Bronchial epithelial cell (primary cell): ENCODE measurements at places on chromosomes 6 and 20. TPM values are rescaled to one million over a fixed set of nuclear protein-coding genes. Genes with fewer than 3 reads are reported as not detected.
A peak's percentile ranks its signal among the peaks of the same experiment; 100 is the strongest.

DLK2 gene
- total RNA-seq = 4.1 and 8.2 TPM in 2 replicates

DNA sequence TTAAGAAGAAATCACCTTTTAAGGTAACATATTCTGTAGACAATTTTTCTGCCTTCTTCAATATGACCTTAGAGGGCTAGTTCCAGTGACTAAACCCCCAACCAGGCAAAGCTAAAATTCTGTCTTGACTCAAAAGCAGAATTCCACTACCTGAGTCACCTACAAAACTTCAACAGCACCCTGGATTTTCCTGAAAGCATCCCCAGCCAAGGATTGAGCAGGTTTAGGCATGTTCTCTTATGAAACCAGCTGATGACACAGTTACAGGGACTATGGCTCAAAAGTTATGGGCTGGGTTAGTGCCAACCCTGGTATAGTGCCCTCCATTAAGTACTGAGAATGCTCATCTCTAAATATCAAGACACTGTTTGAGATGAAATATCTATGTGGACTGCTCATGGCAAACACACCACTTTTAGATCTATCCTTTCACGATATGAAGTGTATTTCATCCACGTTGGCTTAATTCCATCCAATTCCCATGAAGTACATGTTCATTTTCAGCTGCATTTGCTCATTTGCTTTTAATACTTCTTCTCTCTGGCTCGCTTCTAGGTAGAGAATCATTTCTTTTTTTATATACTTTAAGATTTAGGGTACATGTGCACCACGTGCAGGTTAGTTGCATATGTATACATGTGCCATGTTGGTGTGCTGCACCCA is 53.6 kb upstream of the TNFAIP3 start:
- DNase-seq = peak; percentile 100

HSPA12B gene
- not detected in 2 replicates for total RNA-seq

DNA sequence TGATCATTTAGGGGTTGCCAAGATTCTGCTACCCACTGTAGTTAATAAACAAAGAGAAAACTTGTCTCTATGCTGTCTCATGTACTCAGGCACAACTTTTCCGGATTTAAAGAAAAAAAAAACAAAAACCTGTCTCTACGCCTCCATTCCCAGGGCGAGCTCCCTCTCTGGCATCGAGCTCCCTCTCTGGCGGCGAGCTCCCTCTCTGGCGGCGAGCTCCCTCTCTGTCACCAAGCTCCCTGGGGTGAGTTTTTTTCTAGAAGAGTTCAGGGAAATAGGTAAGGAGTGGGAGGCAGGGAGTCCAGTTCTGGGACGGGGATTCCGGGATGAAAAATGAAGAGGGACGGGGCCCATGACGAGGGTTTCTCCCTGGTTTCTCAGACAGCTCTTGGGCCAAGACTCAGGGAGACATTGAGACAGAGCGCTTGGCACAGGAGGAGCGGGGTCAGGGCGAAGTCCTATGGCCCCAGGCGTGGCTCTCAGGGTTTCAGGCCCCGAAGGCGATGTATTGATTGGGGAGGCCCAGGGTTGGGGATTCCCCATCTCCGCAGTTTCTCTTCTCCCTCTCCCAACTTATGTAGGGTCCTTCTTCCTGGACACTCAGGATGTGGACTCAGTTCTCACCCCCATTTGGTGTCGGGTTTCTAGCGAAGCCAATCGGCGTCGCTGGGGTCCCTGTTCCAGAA is 16.5 kb upstream of the HLA-A start:
- peak; percentile 27 for DNase-seq

DNA sequence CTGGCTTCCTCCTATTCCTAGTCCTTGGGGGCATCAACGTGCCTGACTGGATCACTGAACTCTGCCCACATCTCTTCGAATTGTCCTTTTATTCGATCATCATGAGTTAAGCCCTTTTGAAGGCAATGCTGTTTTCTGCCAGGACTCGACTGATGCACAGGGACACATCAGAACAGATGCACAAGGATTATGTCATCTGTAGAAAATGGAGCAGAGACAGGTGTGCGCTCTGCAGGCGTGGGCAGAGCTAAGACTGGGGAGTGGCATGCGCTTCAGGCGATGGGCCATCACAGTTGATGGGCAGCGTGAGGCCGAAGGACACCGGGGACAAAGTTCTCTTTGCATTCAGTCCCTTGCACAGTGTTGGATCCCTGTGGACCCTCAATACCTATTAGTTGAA is 13.1 kb downstream of the GABRR1 start:
- DNase-seq = no peak

GRCh38 chr20:51404297-51405060 is 138.0 kb downstream of the NFATC2 start:
- DNase-seq = no peak

GRCh38 chr6:62808565-62809293 is 402.5 kb upstream of the FKBP1C start:
- no peak for DNase-seq

DNA sequence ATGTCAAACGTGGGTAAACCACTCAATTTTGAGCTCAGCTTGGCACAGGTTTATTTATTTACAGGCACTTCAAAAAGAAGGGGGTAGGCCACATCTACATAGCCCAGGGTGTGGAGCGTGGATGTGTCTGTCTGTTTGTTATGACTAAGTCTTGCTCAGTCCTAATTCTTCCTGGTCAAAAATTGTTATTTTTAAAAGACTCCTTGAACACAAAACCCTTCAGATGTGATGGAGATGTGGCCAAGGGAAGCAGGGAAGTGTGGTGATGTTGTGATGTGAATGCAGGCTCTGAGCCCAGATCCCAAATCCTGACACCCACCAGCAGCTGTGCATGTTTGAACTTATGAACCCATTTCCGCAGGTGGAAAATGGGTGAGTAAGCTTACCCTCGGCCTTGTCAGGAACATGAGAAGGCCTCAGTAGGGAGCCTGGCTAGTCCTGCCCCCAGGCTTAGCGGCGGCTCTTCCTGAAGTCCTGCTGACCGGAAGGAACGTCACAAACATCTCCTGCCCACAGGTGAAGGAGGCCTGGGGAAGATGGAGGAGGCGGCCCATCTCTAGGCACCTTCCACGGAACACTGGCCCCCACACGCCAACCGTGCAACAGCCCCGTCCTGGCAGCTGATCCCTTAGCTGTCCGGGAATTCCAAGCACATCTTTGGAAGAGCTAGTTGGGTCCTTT is 119.7 kb downstream of the MYLK4 start:
- peak; percentile 66 for DNase-seq

RBM24 gene
- 0.13 and 0.26 TPM in 2 replicates for total RNA-seq

ROS1 gene
- 0.26 and 0.38 TPM in 2 replicates for total RNA-seq

ZSCAN23 gene
- total RNA-seq = 2.4 and 2.8 TPM in 2 replicates

BPIFB1 gene
- not detected in 2 replicates for total RNA-seq

DNA sequence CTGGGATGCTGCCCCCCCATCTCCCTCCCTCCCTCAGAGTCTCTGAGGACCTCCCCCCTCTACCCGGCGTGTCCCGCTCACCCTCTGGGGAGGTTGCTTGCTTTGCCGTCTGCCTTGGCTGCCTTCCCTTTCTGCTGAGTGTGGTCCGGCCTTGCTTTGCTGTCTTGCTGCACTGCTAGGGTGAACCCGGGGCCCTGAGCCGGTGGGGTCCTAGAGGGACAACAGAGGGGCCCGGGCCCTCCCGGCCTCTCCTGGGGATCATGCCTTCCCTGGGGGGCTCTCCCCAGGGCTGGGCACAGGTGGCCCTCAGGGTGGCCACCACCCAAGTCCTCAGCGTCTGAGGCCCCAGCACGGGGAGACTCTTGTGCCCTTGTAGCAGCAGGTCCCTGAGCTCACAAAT is 19.3 kb downstream of the SLCO4A1 start:
- DNase-seq = no peak

- DNase-seq = no peak
These were observed 174.8 kb upstream of the ARG1 start for GRCh38 chr6:131398176-131398575.

TUBB2B gene
- total RNA-seq = under 0.01 and 2.2 TPM in 2 replicates

HFE gene
- 3.7 and 4.6 TPM in 2 replicates for total RNA-seq

- peak; percentile 52 for DNase-seq
These were observed 241.4 kb downstream of the IBTK start for GRCh38 chr6:82006027-82006738.

GRCh38 chr20:37713396-37713795 is 19.6 kb downstream of the CTNNBL1 start:
- no peak for DNase-seq

DNA sequence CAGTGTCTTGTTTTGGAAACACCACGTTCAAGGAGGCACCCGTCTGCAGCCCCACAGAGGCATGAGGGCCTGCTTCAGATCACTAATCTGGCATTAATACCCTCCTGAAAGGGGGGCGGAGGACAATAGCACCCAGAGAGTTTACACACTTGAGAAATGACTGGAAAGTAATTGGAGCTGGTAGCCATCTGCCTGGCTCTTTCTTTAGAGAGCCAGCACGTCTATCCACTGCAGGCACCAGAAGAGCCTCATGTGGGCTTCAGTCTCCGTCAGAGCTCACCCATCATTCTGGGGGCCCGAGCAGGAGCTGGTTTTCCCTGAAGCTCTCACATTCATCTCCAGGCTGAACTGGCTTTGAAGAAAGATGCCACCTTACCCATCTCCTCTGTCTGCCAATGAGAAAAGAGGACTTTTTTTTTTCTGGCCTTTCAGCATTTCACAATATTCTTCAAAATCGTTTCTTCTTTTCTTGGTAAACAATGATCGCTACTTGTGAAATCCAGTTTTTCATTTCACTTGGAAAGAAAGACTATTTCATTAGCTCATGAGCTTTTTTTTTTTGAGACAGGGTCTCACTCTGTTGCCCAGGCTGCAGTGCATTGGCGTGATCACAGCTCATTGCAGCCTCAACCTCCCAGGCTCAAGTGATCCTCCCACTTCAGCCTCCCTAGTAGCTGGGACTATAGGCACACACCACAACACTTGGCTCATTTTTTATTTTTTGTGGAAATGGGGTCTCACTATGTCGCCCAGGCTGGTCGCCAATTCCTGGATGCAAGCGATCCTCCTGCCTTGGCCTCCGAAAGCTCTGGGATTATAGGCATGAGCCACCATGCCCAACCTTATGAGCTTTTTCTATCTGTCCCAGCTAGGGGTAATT is 124.7 kb upstream of the ZNF217 start:
- no peak for DNase-seq

DNA sequence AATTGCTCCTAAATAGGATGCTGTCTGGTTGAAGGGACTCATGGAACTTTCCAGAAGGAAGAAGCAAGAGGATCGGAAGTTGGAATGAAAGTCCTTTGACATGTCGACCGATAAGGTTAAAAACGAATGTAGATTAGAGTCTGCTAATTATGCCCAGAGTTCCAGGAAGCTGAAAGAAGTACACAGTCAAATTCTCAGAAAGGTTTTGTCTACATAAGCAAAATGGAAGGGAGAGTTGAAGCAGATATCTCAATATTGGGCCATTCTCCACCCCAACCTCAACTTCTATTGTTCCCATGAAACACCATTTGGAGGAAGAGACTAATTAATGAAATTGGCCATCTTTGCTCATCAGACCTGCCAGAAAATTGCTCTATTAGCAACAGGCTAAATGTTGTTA is 64.0 kb downstream of the CAP2 start:
- DNase-seq = no peak

DNA sequence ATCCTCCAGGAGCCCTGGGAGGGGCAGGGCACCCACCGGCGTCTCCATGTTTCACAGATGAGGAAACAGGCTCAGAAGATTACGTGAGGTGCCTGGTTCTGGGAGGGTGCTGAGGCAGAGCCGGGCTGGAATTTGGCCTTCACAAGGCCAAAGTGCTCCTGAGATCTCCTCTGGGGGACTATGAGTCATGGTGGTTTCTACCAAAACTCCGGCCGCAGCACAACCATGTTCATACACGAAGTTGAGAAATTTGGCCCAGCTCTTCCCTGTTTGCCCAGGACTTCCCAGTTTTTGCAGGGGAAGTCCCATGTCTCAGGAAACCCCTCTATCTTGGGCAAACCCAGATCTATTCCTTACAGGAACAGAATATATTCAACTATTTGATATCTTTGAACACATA is 172.9 kb upstream of the CDYL start:
- peak; percentile 99 for DNase-seq

DNA sequence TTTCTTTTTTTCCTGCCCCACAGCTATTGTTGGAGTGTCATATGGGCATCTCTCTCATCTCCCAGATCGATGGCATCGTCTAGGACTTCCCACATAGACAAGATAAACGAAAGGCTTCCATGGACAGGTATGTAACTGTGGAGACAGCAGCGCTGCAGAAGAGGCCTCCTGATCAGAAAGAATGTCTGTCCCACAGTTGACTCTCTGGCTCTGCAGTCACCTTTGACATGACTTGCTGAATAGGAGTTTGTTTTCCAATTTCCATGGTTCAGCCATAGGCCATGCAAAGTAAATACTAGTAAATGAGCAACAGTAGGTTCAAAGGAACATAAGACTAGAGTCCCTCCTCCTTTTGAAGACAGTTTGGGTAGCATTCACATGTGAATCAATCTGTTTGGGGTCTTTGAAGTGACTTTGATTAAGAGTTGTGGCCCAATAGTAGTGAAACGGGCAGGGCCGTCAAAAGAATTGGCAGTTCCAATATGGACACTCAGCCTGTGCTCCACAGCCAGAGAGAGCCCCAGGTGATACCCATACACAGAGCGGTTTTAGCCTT is 134.7 kb upstream of the IFNGR1 start:
- DNase-seq = no peak

MICAL1 gene
- total RNA-seq = 12.4 and 14.2 TPM in 2 replicates

- no peak for DNase-seq
These were observed 47.0 kb downstream of the HUS1B start for GRCh38 chr6:609905-610304.

DNA sequence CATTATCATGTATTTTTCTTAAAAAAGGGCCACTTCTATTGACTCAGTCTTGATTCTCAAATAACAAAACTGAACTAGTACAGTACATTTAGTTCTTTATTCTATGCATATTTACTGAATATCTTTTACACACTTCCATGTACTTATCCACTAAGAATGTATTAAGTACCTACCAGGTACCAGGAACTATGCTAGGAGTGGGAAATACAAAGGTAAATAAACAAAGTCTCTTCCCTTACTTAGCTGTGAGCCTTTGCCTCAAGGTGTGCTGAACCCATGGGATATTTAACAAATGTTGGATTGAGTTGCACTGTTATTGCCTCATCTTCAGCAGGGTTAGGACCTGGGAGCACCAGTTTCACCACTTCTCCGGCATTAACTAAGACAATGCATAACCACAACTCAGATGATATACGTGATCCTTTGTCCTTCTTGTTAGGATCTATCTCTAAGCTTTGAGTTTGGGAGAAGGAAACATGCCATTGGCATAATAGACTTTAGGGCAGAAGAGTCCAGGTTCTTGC is 533.9 kb downstream of the TFAP2B start:
- DNase-seq = peak; percentile 50

- DNase-seq = no peak
These were observed 341.8 kb upstream of the GJE1 start for GRCh38 chr6:141790921-141791320.
